ENCODE measurements at places on chromosomes 13 and 19. TPM values are rescaled to one million over a fixed set of nuclear protein-coding genes. Genes with fewer than 3 reads are reported as not detected.
A peak's percentile ranks its signal among the peaks of the same experiment; 100 is the strongest.

DNA sequence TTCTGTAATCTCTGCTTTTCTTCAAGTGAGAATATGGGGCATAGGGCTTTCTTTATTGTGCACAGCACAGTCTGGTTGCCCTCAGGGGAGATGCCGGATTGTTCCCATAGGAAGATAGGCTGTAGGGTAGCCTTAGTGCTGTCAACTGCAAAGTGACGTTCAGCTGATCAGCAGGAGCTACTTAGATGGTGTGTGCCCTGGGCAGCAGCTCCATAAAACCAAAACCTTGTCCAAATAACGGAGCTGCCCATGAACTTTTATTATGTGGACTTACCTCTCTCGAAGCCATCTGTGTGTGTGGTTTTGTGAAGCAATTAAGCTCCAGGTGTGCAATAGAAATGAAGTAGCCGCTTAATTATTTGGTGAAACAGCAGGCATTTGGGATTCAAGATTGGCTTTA, 120.0 kb upstream of the RNF113B start:
- DNase-seq: no peak

GRCh38 chr13:109394311-109394988, 391.9 kb downstream of the IRS2 start:
- DNase-seq: no peak

DNA sequence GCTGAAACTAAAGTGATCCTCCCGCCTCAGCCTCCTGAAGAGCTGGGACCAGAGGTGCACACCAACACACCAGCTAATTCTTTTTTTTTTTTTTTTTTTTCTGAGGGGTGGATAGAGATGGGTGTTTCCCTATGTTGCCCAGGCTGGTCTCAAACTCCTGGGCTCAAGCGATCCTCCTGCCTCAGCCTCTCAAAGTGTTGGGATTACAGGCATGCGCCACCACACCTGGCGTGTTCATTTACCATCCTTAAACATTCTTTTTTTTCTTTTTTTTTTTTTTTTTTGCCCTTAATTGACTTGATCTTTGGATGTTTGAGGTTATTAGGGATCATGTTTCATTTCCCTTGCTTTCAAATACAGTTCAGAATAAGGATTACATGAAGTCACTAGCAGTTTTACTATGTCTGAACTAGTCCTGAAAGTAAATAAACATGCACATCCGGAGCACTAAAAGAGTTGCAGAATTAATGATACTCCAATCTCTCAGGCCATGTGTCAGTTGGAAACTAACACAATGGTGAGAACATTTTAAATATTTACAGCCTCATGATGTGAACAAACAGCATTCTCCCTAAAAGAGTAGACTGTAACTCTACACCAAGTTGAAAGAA, 10.2 kb downstream of the UTP14C start:
- no peak for DNase-seq

GRCh38 chr13:97142452-97142851, 79.7 kb upstream of the MBNL2 start:
- DNase-seq: no peak

The GDF15 gene
- total RNA-seq: 3.5 TPM

GRCh38 chr13:40781717-40782116, 7.7 kb upstream of the SLC25A15 start:
- no peak for DNase-seq

DNA sequence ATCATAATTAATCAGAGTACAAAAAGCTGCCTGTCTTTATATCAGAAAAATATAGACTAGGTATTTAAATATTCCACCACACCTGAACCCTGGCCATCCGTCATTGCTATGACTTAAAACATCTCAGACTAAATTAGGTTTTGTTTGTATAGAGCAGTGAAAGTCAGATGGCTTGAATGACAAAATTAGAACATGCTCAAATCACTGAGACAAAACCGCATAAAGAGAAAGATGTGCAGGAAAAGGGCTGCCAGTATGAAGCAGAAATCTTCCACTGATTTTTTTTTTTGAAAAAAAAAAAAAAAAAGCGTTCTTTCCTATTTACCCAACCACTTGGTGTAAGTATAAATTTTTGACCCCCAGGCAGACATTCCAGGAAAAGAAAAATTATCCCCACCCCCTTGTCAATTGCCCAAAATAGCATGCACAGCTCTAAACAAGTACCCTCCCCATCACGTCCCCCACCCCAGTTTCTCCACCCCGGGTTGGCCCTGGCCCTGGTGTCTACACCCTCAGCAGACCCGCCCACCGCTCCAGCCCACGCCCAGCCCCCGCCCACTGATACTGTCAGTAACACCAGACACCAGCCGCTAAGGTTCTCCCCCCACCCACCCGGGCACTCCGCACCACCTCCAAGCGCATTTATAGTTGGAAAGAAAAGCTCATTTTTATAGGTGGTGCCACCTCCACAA, 118.6 kb downstream of the URI1 start:
- peak; percentile 65 for DNase-seq
